ENCODE measurements at places on chromosomes 2 and 18. TPM values are rescaled to one million over a fixed set of nuclear protein-coding genes. Genes with fewer than 3 reads are reported as not detected.

GRCh38 chr2:11004199-11004598 lies 92.5 kb downstream of the KCNF1 start:
- no peak for DNase-seq
- H3K27me3 ChIP-seq = peaks cover 4% of the 10 kb centered on the region
- no peak overlapping the region for H3K4me3 ChIP-seq
- no peak overlapping the region for H3K27ac ChIP-seq
- H3K36me3 ChIP-seq = peaks cover 8% of the 10 kb centered on the region
- H3K4me1 ChIP-seq = peaks cover 18% of the 10 kb centered on the region

- peaks cover 36% of the 10 kb centered on the region for H3K4me1 ChIP-seq
- H3K4me3 ChIP-seq = no peak overlapping the region
- DNase-seq = no peak
- no peaks in the 10 kb centered on the region for H3K36me3 ChIP-seq
- peaks cover 16% of the 10 kb centered on the region for H3K27me3 ChIP-seq
These were observed 24.9 kb downstream of the BIN1 start for GRCh38 chr2:127081826-127082633.

DNA sequence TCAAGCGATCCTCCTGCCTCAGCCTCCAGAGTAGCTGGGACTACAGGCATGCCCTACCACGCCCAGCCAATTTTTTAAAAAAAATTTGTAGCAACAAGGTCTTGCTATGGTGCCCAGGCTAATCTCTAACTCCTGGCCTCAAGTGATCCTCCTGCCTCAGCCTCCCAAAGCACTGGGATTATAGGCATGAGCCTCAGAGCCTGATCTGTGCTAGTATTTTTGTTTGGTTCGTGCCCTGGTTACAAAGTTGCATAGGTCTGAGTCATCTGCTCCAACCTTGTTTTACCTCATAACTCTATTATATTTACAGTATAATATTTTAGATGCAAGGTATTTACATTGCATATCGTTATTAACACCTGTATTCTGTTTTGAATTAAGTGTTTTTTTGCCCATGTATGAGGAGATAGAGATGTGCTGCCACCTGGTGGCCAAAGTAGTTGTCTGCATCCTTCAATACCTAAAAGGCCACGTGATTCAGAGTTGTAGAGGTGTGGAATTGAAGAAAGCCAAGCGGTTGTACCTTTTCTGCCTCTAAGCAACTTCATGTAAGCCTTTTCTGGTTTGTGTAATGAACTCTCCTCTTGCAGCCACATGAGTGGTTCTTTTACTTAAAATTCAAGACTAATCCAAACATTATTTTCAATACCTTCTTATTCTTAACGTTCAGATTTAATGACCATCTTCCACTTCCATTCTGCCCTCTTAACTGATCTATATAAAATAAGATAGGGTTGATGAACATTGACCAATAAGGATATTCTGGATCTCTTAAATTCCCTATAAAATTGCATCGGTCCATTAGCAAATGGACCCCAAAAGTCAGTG lies 19.9 kb upstream of the CABYR start:
- H3K27me3 ChIP-seq = peaks cover 7% of the 10 kb centered on the region
- peak; percentile 70 for DNase-seq
- peaks cover 2% of the 10 kb centered on the region for H3K4me1 ChIP-seq
- H3K36me3 ChIP-seq = no peaks in the 10 kb centered on the region
- H3K4me3 ChIP-seq = no peak overlapping the region
- no peak overlapping the region for H3K27ac ChIP-seq

- H3K36me3 ChIP-seq = no peaks in the 10 kb centered on the region
- H3K27me3 ChIP-seq = peaks cover 2% of the 10 kb centered on the region
- no peak overlapping the region for H3K4me3 ChIP-seq
- H3K27ac ChIP-seq = no peak overlapping the region
- DNase-seq = no peak
These were observed 479.4 kb upstream of the ZEB2 start for GRCh38 chr2:144999071-144999875.

DNA sequence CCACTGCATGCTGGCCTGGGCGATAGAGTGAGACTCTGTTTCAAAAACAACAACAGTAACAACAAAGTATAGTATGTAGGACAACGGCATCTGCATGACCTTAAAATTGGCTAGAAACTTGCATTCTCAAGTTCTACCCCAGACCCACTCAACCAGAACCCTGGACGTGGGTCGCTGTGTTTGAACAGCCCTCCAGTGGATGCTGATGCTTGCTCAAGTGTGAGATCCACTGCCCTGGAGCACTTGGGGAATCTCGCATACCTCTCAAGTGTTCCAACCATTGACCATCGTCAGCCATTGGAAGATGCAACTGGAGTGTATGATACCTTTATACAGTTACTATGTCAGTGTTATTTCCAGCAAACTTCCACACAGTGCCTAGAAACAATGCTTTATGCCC lies 435.9 kb downstream of the DCDC2C start:
- no peak overlapping the region for H3K27ac ChIP-seq
- peaks cover 6% of the 10 kb centered on the region for H3K4me1 ChIP-seq
- H3K27me3 ChIP-seq = no peaks in the 10 kb centered on the region

DNA sequence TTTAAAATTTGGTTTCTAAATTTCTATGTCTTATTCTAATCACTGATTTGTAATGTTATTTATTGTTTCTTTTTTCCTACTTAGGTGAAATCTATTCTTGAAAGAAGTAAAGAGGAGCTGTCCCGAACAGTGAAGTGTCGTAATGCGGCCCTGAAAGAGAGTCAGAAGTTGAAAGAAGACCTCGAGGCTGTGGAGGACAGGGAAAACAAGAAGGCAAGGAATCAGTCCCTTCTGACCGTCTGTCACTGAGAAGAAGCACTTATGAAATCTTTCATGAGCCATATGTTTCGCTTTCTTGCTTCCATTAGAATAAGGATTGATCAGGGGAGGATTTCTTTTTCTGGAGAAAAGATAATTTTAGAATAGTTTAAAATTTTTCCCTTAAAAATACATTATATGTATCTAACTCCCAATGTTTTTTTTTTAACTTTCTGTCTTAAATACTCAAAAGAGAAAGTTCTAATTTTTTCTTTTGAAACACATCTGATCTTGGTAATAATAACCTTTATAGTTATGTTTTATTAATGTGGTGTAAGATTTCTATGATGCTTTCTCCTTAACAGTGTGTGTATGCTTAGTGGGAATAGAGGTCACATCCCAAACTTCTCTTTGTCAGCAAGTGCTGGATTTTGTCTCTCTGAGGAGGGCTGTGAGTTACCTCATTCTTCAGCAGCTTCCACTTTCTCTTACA lies 79.0 kb downstream of the CCDC150 start:
- no peaks in the 10 kb centered on the region for H3K36me3 ChIP-seq
- H3K4me3 ChIP-seq = no peak overlapping the region
- peaks cover 11% of the 10 kb centered on the region for H3K4me1 ChIP-seq
- no peak for DNase-seq
- H3K27ac ChIP-seq = peak overlapping the region; percentile 68

DNA sequence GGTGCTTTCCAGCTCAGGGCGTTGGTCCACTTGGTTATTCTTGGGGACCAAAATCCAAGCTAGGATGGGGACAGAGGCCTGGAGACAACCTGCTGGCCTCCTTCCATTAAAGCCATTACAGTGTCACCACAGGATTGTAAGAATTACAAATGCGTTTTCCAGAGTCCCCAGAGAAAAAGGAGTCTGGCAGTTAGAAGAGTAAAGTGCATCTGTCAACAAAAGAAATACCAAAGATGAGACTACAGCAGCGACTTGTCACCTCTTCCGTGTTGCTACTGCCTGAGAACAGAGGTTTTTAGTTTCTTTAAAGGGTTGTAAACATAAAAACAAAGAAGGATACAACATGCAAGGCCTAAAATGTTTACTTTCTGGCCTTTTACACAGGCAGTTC lies 235.7 kb downstream of the AGAP1 start:
- peak overlapping the region; percentile 35 for H3K27ac ChIP-seq
- H3K4me1 ChIP-seq = peaks cover 69% of the 10 kb centered on the region
- peaks cover 8% of the 10 kb centered on the region for H3K27me3 ChIP-seq
- H3K36me3 ChIP-seq = no peaks in the 10 kb centered on the region
- DNase-seq = no peak

DNA sequence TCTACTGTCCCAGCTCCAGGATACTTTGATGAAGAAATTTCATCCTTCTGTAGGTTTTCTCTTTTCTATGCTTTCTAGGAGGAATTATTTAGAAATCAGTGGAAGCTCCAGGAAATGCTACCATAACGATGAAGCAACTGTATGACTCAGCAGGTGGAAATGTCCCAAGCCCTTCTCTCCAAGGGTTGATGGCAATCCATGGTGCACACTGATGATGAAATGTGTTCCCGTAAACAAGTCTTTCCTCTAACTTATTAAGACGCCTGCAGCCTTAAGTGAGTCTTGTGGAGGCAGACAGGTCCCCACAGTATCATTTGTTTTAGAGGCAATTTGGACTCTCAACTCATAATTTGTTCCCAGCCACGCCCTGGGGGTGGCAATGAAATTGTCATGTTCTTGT lies 777.6 kb upstream of the SOX11 start:
- H3K27ac ChIP-seq = no peak overlapping the region
- no peak for DNase-seq
- peaks cover 8% of the 10 kb centered on the region for H3K4me1 ChIP-seq
- no peaks in the 10 kb centered on the region for H3K36me3 ChIP-seq

DNA sequence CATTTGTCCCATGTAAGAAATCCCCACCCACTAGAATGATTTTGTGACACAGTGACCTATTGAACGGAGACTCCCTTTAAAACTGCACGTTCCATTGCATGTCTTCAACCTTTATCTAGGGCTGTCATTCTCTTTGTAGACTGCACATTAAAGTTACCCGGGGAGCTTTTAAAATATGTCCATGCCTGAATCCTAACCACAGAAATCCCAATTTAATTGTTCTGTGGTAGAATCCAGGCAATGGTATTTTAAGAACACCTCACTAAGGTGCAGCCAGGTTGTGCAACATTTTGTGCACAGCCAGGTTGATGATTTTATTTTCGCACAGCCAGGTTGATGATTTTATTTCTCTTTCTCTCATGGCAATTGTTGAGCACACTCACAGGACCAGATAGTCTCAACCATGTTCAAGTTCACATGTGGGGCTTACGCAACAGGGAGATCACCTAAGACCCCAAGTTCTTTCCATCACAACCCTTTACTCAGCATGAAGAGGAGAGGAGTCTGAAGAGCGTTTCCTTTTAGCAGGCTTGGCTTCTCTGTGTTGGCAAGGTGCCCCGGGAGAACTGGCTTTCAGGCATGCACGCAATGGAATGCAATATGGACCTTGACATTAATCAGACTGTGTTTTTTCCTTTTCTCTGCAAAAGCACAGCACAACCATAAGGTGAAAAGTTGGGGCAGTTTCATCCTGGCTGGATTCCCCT lies 467.3 kb upstream of the ETAA1 start:
- H3K27ac ChIP-seq = no peak overlapping the region
- no peak overlapping the region for H3K4me3 ChIP-seq
- H3K27me3 ChIP-seq = peaks cover 2% of the 10 kb centered on the region
- DNase-seq = no peak

Gene ITPRID2
- total RNA-seq = 32.8 TPM

Gene ITSN2
- 6.4 TPM for total RNA-seq

Gene DHX57
- total RNA-seq = 38.6 TPM

Gene LOXHD1
- total RNA-seq = not detected

Measured in glutamatergic neuron (in vitro differentiated cells).